Ovary (tissue), 10 donors: ENCODE measurements at places on chromosomes 5 and 9. TPM values are rescaled to one million over a fixed set of nuclear protein-coding genes. Genes with fewer than 3 reads are reported as not detected.

DNA sequence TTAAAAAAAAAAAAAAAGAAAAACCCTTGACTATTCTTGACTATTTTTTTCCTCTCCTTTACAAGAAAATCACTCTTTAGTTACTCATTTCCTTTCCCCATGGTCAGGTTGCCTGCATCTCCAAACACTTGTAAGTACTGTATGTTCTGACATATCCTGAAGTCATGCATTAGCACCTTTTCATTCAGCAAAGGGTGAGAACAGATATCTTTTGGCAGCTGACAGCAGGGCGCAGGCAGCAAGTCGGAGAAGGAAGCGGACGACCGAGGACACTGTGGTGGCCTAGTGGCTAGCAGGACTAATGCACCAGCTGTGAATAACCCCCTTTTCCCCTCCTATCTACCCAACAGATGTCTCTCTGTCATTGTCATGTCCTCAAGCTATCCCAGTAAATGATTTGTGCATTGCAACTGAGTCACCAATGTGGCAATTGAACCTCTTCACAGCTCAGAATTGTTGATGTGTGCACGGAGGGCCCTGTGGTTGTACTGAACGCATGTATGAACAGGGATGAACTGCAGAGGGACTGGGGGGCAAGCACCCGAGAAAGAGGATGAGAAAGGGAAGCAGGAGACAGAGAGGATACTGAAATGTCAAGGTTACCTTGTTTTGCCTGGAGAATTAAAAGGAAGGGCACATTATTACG is 996.0 kb upstream of the ARRDC3 start:
- H3K27ac ChIP-seq: no peak overlapping the region
- H3K27me3 ChIP-seq: no peaks in the 10 kb centered on the region
- DNase-seq: no peak
- no peaks in the 10 kb centered on the region for H3K4me1 ChIP-seq

DNA sequence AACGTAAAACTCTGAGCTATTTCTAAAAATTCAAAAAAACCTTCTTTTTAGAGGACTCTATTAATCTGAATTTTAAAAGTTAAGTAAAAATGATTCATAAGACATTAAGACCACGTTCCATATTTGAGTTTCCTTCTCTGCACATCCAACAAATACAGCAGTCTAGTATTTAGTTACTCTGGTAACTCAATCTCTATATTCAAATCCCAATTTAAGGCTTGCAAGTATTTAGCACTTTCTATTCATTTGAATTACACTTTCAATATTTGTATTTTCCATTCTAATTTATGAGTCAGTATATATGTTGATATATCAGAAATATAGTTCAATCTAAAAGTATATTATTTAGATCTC is 17.7 kb downstream of the RFX3 start:
- H3K4me1 ChIP-seq: no peaks in the 10 kb centered on the region
- no peaks in the 10 kb centered on the region for H3K27me3 ChIP-seq
- no peak overlapping the region for H3K4me3 ChIP-seq
- H3K36me3 ChIP-seq: no peaks in the 10 kb centered on the region
- DNase-seq: no peak

DNA sequence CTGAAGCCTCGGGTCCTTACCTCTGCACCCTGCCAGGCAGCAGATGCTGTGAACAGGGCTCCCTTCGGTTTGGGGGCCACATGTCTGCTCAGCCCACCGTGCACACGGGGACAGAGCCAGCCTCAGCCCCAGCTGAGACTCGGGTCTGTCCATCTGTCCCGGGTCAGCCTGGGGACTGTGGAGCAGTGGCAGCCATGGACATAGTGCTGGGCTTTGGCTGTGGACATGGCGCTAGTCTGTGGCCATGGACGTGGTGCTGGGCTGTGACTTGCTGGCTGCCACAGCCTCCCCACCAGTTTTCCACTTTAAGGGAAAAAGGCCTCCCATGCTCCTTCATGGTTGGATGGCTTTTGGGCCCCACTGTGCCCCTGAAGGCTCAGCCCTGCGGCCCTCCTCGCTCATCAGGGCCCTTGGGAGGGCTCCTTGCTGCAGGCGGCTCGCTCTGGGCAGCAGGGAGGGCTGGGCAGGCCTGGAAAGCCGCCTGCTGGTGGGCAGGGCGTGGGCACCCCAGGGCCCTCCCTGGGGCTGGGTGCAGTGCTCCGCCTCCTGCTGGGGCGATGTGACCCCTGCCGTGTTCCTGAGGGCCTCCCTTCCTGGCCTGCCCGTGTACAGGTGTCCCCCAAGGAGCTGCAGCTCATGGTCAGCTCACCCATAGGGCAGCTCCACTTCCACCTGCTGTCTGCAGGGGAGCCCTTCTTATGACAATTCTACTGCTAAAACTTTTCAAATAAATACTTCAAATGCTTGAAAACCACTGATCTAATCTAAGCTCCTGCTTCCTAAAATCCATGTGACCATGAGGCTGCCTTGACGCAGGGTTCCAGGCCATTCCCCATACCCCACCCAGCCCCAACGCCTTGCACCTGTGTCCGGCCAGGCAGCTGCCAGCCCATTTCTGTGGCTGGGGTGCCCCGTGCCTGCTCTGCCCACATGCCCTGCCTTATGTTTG is 112.1 kb upstream of the LMX1B start:
- H3K36me3 ChIP-seq: no peaks in the 10 kb centered on the region
- H3K27ac ChIP-seq: no peak overlapping the region
- no peaks in the 10 kb centered on the region for H3K27me3 ChIP-seq

DNA sequence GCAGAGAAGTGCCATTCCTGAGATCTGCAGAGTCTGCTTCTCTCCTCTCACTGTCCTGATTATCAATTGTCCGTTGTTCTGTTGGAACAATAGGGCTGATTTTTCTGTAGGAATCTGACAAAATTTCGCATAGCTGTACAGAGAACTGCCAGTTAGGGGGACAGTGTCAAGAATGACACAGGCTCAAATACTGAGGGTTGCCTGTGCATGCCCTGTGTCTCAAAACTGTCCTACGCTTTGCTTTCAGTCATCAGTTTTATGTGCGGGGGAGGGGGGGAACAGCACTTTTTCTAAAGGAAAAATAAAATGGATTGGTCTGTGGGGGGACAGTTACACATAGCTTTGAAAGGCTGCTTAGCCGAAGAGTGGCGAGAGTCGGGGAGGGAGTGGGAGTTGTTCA is 248.6 kb downstream of the PDZD2 start:
- H3K4me3 ChIP-seq: no peak overlapping the region
- no peaks in the 10 kb centered on the region for H3K4me1 ChIP-seq
- H3K36me3 ChIP-seq: no peaks in the 10 kb centered on the region
- no peak overlapping the region for H3K27ac ChIP-seq
- DNase-seq: no peak
- no peaks in the 10 kb centered on the region for H3K27me3 ChIP-seq

GRCh38 chr5:181035991-181036815 is 3.9 kb upstream of the BTNL9 start:
- no peaks in the 10 kb centered on the region for H3K27me3 ChIP-seq
- no peak overlapping the region for H3K27ac ChIP-seq
- DNase-seq: no peak
- no peaks in the 10 kb centered on the region for H3K4me1 ChIP-seq
- H3K36me3 ChIP-seq: no peaks in the 10 kb centered on the region

DNA sequence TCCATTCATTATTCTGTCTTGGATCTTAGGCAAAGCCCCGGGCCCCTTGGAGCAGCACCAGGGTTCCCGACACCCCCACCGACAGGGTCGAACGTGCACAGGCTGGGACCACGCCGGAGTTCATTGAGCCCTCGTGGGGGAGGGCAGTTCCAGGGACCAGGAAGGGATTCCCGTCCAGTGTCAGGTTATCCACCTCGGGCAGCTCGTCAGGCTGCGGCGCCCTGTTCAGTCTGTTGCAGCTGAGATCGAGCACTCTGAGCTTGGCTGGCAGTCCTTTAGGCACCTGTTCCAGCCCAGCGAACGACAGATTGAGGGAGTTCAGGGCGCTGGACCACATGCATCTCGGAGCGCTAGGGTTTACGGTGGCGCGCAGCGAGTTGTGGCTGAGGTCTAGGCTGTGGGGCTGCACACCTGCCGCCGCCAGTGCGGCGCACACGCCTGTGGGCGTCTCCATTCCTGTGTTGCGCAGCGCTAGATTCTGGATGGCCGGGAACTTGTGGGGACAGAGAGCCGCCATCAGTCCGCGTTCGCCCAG is 1.1 kb downstream of the CD14 start:
- no peaks in the 10 kb centered on the region for H3K27me3 ChIP-seq
- H3K4me1 ChIP-seq: peaks cover 2% of the 10 kb centered on the region
- peak overlapping the region; percentile 46 for H3K4me3 ChIP-seq
- DNase-seq: no peak
- no peaks in the 10 kb centered on the region for H3K36me3 ChIP-seq
- H3K27ac ChIP-seq: no peak overlapping the region

- no peak for DNase-seq
- no peaks in the 10 kb centered on the region for H3K36me3 ChIP-seq
- no peak overlapping the region for H3K4me3 ChIP-seq
- peaks cover 3% of the 10 kb centered on the region for H3K4me1 ChIP-seq
- no peaks in the 10 kb centered on the region for H3K27me3 ChIP-seq
- no peak overlapping the region for H3K27ac ChIP-seq
Observed at GRCh38 chr5:131324303-131324702, 60.5 kb downstream of the CDC42SE2 start.

DNA sequence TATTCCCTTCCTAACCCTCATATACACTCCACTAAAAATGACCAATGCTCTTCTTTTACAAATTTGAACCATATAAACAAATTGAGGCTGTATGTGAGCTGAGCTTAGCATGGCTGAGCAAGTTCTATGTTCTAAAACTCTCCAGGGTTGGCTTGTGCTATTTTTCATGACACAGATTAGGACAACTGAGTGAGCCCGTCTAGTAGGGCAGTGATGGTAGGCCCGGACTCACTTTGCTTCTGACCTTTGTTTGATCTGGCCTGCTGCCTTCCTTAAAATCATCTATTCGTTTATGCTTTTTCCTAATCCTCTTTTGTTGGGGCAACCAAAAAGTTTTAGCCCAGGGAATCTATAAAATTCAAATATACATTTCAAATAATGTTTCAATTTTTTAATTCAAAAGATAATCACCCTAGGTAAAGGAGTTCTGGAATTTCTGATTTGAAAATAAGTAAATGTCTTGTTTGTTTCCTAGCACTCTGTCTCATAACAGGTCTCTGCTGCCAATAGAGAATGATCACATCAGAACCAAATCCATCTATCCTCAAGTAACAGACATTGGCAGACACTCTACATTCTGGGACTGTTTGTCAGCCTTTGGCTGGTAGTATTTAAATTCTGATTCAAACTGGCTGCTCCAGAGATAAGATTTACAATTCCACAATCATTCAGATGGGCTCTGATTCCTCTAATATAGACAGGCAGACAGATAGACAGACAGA is 217.0 kb upstream of the TARS1 start:
- peaks cover 1% of the 10 kb centered on the region for H3K4me1 ChIP-seq
- no peak for DNase-seq
- H3K27me3 ChIP-seq: no peaks in the 10 kb centered on the region
- no peaks in the 10 kb centered on the region for H3K36me3 ChIP-seq

DNA sequence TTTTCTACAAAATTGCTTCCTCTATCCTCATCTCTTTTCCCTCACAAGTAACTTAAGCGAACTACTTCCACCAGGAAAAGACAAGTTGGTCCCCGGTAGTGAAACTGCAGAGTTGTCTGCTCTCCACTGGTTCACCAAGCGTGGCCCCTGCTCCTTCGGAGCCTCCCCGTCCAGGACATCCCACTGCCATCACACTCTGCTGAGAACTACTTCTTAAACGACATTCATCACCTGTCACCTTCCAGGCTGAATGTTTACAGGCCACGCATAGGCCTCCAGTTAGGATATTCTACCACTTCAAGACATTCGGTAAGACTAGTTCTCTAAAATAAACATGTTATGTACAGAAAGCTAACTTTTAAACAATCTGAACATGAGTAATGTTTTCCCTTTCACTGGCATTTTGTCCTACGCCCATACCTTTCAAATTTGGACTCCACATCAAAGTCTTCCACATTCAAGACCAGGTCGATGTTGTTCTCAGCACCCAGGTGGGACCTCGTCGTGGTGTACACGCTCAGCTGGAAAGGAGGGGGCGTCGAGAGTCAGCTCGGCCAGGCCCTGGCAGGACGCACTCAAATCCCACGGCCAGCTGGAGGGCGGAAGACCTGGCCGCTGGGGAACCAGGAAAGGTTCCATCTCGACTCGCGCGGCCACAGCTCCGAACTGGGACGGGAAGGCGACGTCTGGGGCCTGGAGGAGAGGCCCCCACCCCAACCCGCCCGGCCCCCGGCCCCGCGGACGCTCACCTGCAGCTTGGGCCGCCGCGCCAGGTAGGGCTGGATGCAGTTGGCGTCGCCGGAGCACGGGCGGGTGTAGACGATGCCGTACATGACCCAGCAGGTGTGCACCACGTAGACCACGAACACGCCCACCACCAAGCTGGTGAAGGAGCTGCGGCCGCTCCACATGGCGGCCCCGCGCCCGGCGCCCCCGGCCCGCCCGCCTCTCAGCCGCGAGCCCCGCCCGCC is 683 bp downstream of the CLPTM1L start:
- no peak overlapping the region for H3K27ac ChIP-seq
- peak; percentile 55 for DNase-seq
- no peaks in the 10 kb centered on the region for H3K27me3 ChIP-seq
- peak overlapping the region; percentile 87 for H3K4me3 ChIP-seq
- no peaks in the 10 kb centered on the region for H3K36me3 ChIP-seq

DNA sequence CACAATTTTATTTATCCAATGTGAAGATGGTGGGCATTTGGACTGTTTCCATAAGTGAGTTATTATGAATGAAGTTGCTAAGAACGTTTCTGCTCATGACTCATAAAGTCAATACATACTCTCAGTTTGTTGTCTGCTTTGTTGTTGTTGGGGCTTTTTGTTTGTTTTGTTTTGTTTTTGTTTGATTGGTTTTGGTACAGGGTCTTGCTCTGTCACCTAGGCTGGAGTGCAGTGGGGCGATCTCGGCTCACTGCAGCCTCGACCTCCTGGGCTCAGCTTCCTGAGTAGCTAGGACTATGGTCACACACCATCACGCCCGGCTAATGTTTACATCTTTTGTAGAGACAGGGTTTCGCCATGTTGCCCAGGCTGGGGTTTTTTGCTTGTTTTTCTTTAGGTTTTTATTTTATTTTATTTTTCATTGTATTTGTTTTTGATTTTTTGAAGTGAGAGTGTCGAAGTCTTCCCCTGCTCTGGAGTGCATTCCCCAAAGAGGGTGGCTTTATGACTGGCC is 18.0 kb downstream of the TRIM7 start:
- H3K4me3 ChIP-seq: no peak overlapping the region
- H3K36me3 ChIP-seq: no peaks in the 10 kb centered on the region
- H3K4me1 ChIP-seq: peaks cover 2% of the 10 kb centered on the region
- no peak for DNase-seq
- H3K27ac ChIP-seq: no peak overlapping the region
- H3K27me3 ChIP-seq: no peaks in the 10 kb centered on the region

The LCN6 gene
- total RNA-seq: 10.2 TPM

The MEGF10 gene
- total RNA-seq: 0.51 TPM

The NEUROG1 gene
- not detected for total RNA-seq
